ENCODE measurements at places on chromosomes 5 and 9.

GRCh38 chr5:133404724-133405123 lies 207.6 kb downstream of the FSTL4 start:
- DNase-seq = peak; percentile 1

DNA sequence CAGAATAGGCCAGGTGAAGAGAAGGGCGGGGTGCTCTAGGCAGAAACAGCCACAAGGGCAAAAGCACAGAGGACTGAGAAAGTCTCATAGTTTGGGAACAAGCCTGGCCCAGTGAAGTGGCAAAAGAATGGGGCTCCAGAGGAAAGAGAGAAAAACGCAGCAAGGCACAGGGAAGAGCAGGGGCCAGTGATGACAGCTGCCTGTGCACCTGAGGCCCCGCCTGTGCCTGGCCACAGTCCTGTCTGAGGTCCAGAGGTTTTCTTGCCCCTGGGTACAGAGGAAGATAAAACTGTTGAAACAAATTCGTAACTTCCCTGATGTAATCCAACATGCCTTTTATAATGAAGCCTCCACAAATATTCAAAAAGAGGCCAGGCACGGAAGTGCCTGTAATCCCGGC lies 22.0 kb downstream of the FRRS1L start:
- DNase-seq = no peak

DNA sequence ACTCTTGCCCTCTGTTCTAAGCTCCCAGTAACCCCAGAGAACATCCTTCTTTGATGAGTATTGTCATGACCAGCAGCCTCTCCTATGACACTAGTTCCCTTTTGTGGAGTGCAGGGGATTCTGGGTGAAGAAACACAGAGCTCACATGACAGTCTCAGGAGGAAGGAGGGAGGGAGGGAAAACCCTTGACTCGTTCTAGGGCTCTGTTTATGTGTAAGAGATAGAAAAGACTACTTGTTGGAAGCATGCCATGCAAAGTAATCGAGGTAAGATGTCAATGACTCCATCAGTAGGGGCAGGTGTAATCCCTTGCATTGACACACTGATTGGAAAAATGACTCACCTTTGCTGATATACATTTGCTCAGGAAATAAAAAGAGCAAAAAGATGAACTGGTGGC lies 190.2 kb upstream of the ELL2 start:
- DNase-seq = no peak

GRCh38 chr9:78958892-78959291 lies 612.9 kb upstream of the TLE4 start:
- DNase-seq = no peak

- DNase-seq = no peak
Observed at GRCh38 chr9:126482361-126483044, 131.2 kb upstream of the LMX1B start.

- DNase-seq = no peak
Observed at GRCh38 chr5:98403131-98403530, 370.3 kb upstream of the RGMB start.

GRCh38 chr5:125587631-125588030 lies 835.6 kb upstream of the GRAMD2B start:
- DNase-seq = no peak

DNA sequence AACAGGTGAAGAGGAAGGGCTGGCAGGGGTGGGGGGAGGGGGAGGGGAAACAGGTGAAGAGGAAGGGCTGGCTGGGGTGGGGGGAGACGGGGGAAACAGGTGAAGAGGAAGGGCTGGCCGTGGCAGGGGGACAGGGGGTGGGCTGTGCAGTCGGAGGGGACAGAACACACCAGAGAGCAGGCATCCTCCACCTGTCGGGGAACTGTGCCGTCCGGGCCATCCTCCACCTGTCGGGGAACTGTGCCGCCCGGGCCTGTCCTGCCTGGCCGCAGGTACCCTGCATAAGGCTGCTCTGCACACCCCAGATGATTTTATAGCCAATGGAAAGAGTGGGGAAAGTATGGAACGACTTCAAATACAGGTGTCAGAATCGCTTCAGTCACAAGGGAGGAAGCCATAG lies 32.5 kb upstream of the PPP1R26 start:
- no peak for DNase-seq

- no peak for DNase-seq
Observed at GRCh38 chr5:59864718-59865117, 28.8 kb downstream of the PDE4D start.

DNA sequence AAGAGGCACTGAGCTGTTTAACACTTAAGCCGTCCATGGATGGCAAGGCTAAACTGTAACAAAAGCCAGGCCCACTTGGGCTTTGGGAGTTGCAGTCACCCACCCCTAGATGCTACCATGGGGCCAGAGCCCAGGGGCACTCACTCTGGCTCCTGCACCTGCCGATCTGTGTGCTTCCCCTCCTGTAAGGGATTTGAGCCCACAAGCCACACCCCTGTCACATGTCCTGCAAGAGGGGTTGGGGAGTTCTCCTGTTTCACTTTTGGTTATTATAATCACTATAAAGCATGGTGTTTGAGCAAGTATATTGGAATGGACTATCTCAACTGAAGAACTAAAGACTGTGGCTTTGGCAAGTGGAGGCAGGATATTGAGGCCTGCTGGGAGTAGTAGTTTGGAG lies 14.0 kb upstream of the GPR151 start:
- DNase-seq = no peak

DNA sequence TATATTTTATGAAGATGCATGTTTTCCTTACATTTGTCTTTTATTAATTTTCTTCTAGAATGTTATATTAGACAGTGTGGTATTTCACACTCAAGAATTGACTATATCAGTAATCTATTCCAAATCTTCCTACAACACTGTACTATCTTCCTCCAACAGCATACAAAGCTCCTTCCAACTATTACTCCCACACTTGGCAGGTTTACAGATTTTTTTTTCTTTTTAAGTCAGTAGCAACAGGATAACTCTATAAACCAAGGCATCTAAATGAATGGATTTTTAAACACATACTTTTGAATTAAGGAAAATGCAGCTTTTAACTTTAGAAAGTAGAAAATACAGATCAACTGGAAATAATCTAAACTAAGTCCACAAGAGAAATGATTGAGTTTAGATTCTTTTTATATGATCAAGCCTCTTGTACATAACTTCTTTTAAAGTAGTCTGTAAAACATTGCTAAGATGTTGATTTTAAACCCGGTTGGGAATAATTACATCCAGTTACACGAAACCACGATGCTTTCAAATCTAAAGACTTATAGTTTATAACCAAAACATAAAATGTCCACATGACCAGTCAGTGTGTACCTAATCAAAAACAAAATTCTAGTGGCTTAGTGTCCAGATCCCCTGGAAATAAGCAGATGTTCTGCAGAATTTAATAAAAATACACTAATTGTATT lies 281.6 kb downstream of the ADAMTS6 start:
- no peak for DNase-seq

DNA sequence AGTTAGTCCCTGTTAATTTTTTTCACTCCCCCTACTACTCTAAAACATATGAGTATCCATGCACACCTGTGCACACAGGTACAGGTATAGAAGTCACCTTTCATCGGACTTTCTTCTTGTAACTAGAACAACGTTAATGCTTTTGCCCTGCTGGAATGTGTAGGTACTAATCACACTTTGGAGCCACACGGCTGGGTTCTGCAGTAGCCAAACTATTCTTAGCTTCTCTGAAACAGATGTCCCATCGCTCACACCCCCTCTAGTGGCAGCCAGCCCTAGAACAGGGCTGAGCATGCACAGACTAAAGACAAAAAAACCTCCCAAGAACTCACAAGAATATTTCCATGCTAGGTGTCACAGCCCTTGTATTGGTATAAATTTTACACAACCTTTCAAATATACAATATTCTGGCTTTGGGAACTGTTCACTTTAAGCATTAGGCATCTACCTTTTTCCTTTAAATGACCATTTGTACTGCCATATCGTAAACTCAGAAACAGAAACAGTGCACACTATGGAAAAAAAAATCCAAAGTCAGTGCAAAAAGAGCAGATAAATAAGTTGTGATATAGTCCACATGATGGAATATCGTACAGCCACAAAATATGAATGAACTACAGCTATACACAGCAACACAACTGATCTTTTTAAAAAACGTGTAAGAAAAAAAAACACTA lies 64.0 kb downstream of the RETREG1 start:
- peak; percentile 35 for DNase-seq

DNA sequence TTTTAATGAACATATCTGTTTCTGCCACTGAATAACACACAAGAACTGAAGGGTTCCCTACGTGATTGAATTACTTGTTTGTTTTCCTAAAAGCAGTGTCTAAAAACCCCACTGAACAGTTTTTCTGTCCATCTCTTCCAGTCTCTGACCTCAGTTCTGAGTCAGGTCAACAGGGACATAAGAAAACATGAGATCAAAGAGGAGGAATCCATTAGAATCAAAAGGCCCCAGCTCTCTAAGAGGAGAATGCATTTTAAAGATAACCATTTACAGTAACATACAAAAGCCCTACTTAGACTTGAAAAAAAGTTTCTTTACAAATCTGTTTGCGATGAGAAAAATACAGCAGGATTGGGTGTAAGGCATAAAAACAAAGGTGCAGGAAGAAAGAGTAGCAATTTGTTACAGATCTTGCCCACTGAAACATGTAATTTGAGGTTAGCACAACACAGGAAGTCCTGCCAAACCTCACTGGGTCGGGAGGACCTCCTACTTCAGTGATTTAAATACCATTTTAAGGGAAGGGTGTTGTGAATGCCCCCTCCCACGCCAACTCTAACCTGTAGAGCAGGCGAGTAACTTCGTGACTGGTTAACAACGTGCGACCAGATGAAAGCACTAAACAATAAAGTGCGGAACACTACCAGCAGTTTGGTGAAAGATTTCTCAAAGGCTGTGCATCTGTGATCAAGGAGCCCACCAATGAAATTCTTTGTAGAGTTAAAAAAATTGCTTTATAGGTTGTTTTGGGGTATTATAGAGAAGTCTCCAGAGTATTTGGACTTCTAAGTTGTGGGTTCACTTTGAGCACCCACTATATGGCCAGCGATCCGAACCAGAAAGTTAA lies 1.3 kb downstream of the QSOX2 start:
- DNase-seq = no peak

GRCh38 chr9:14383294-14383693 lies 69.4 kb upstream of the NFIB start:
- peak; percentile 51 for DNase-seq

DNA sequence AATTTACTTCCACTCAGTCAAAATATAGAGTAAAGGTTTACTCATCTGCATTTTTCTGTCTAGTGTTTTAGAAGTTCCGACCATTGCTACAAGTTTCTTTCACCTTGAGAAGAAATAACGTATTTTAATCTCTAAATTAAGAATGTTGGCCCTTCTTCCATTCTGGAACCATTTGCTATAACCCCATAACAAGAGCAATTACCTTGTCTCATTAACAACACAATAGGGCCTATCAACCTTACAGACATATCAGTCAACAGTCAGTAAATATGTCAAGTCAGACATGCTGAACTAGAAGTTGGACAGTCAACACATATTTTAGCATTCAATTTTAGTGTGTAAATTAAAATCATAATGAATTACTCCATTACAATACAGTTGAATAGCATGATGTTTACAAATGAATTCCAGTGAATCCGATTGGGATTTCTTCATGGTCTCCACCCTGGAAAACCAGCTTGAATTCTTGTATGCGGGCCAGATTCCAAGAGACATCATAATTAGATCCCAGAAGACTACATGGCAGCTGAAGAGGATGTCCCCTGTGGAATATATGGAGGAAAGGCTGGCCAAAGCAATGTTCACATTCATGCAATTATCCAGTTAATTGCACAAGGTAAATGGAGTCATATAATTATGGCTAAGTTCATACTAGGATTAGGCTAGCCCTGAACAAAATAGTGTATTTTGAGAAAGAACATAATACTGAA lies 196.2 kb upstream of the TARS1 start:
- DNase-seq = no peak

DNA sequence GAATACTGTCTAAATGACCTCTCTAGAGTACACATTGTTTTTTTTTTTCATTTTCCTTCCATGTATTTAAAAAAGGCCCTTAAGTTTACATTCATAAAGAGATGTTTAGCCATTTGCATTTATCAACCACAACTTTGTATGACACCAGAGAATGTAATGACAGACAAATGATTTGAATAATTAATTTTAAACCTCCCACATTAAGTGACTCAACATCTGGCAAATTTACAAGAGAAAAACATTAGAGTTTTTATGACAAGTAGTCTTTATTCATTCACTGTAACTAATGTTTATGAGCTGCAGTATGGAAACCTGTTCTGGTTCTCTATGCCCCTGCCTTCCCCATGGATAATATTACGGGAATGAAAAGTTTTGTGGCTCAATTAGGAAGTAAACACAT lies 1093.8 kb upstream of the CDH9 start:
- peak; percentile 63 for DNase-seq
